Activated T-helper 1 cell treated with anti-CD3 and anti-CD28 coated beads, Interleukin-2, amount 50 U/mL, for 16 hours (primary cell): ENCODE measurements at places on chromosomes 2 and 18.

DNA sequence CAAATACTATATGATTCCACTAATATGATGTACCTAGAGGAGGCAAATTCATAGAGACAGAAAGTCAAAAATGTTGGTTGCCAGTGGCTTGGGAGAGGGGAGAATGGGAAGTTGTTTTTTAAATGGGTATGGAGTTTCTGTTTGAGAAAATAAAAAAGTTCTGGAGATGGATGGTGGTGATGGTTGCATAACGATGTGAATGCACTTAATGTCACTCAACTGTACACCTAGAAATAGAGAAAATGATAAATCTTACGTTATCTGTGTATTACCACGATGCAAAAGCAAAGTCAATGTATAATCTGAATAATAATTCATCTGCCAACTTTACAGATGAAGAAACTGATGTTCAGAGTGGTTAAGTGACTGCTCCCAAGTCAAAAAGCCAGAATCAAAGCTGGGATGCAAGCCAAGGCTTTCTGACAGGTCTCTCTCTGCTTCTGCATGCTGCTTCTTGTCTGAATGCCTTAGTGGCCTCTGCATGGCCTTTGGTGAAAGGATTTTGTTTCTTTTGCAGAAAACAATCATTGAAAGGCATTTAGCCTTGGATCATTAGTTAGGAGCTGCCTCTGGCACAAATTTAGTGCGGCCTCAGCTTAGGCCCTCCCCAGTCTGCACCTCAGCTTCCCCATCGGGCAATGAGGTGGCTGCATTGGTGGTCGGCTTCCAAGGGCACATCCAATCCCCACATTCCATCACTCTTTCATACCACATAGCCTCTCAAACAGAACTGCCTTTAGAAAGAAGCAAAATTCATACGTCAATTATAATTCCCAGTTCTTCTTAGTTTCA lies 46.5 kb upstream of the MYCN start:
- no peak for DNase-seq

GRCh38 chr18:62361288-62361687 lies 36.2 kb downstream of the TNFRSF11A start:
- DNase-seq = no peak

- DNase-seq = no peak
These were observed 99.7 kb upstream of the CELF4 start for GRCh38 chr18:37665346-37665745.

- DNase-seq = no peak
These were observed 584.8 kb downstream of the TSN start for GRCh38 chr2:122340246-122340645.

GRCh38 chr2:30038419-30038818 lies 108.4 kb upstream of the YPEL5 start:
- no peak for DNase-seq

GRCh38 chr2:60234274-60234986 lies 319.0 kb downstream of the BCL11A start:
- no peak for DNase-seq

GRCh38 chr2:121286506-121286905 lies 1.5 kb upstream of the TFCP2L1 start:
- DNase-seq = no peak

- no peak for DNase-seq
These were observed 1150.0 kb downstream of the RPIA start for GRCh38 chr2:89841476-89841840.

GRCh38 chr2:7292154-7292691 lies 375.0 kb downstream of the RNF144A start:
- no peak for DNase-seq

GRCh38 chr18:57802213-57803102 lies 657 bp downstream of the ATP8B1 start:
- DNase-seq = no peak

DNA sequence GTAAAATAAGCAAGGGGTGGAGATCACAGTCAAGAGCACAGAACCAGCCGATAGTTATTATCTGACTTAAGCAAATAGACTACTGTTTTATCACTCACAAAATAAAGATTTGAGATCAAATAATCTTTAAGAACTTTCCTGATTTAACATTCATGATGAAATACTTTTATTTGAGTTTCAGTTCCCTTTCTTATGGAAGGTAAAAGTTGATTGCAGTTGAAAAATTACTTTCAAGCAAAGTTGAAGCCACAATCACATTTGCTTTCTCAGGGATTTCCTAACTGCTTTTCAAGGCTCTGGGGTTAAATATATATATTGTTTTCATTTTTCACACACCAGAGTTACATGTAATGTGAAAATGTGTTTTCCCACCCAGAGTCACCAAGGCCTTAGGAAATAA lies 599.5 kb downstream of the KCNJ3 start:
- DNase-seq = no peak

DNA sequence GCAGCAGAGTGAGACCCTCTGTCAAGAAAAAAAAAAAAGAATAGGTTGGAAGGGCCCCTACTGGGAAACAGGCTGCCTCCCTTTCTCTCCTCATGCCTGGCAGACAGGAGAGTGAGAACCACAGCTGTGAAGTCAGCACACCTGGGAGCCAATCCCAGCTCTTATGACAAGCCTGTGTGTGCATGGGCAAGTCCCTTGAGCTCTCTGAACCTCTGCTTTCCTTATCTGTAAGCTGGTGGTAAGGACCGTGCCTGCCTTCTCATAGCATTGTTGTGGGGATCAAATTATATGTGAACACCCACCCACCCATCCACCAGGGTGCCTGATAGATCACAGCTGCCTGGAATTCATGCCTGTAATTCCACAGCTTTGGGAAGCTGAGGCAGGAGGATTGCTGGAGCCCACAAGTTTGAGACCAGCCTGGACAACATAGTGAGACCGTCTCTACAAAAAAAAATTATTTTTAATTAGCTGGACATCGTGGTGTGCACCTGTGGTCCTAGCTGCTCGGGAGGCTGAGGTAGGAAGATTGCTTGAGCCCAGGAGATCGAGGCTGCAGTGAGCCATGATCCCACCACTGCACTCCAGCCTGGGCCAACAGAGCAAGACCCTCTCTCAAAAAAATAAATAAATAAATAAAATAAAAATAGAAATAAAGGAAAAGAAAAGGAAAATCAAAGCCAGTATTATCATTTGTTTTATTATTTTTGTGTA lies 66.9 kb upstream of the MCFD2 start:
- DNase-seq = no peak

DNA sequence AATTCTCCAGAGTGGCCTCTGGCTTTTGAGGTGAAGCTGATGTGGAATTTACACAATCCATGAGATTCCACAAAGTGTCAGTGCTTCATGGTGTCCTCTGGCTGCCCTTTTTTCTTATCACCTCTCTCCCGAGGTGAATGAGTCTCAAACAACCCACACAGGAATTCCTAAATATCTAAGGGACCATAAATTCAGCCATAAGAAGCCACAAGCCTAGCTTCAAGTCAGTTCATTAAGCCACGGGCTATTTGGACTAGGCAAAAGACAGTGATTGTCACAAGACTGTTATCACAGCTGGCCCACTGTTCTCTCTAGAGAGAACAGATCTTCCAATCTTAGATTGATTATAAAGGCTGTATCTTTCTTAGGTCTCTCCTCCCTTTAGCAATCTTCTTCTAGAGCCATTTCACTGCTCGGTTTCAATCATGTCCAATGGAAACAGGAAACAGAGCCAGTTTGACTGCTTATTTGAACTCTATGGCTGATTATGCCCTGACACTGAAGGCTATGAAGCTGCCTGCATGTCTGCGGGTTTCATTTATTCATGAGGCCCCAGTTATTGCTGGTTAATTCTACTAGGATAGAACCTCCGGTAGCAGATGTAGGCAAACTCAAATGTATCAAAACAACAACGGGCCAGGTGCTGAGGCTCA lies 4.1 kb downstream of the NEMP2 start:
- no peak for DNase-seq

DNA sequence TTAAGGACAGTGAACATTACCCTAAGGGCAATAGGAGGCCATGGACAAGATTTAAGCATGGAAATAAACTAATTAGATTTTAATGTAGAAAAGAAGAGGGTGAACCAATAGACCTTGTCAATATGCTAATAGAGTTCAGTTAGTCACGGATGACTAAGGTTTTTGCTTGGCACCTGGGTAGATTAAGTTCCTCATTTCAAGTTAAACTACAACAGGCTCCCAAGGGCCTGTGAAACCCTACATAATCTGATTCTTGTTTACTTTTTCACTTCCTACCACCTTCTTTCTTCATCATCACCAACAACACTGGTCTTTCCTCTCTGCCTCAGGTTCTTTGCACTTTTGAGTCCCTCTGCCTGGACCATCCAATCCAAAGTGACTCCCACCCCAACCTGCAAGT lies 14.8 kb downstream of the SP110 start:
- DNase-seq = no peak

DNA sequence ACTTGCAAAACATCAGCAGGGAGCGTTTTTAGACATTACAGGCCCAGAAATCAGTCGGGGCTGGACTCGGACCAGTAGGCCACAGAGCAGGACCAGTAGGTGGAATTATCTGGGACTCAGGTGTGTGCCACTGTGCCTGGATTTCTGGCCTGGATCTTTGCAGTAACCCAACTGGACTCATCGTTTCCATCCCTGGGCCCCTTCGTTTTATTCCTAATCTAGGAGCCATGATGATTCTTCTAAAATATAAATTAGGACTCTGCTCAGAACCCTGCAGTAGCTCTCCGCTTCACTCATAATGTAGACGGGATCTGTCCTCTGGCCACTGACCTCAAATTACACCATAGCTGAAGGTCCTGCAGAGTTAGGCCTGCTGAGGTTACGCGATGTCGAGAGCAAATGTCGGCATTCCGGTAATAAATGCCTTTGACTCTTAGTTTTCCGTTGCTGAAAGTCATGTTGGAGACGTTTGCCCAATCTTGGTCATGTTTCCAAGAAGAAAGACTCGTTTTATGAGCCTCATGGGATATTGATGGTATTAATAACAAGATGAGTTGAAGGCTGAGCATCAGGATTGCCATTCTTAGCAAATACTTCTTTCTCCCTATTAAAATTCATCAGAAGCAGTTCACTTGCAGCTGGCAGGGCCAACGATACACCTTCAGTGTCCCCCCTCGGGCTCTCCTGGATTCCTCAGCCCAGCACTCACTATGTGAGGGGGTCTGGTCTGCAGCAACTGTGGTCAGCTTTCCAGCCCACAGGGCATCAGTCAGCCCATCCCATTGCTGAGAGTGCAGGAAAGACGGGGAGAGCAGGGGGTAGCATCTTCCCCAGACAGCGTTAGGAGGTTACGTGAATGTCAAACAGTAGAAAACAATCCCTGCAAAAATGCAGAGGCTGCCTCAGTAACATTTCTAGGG lies 39.9 kb upstream of the KLF11 start:
- no peak for DNase-seq

- no peak for DNase-seq
These were observed 23.3 kb upstream of the RMC1 start for GRCh38 chr18:23479829-23480505.

- no peak for DNase-seq
These were observed 177.1 kb upstream of the HAAO start for GRCh38 chr2:42969231-42970150.

GRCh38 chr2:240396623-240397541 lies 38.6 kb upstream of the GPC1 start:
- DNase-seq = no peak

GRCh38 chr2:29749041-29749440 lies 172.3 kb downstream of the ALK start:
- DNase-seq = no peak

GRCh38 chr2:122028371-122029100 lies 273.1 kb downstream of the TSN start:
- no peak for DNase-seq

DNA sequence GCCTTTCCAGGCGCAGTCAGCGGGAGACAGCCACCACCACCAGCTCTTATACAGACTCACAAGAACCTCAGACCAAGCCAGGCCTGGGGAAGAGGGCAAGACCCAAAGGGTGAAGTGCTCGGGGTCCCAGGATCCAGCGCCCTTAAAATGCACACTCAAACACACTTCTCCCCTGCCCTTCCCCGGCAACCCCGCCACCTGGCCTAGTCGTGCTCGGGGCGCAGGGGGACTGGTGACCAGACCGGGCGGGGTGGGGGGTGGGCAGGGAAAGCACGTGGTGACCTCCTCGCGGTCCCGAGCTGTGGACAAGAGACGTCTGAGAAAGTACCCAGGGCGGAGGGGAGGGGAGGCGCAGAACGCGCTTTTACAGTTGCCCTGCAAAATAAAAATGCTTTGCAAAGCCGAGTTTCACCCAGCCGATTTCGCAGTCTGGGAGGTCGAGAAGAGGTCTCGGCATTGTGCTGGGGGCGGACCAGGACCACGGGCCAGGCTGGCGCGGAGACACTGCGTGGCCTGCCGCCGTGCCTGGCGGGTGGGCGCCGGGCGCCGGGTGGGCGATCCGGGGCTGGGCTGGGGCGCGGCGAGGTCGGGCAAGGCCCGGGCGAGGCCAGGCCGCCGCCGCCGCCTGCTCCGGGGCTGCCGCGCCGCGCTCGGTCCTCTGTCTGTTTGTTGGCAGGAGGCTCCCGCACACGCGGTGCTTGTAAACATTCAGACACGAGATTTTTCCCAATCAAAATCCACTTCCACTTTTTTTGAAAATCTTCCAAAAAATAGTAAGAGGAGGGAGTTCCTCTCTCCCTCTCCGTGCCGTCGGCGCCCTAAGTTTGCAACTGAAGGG lies 2.0 kb downstream of the BCL11A start:
- DNase-seq = no peak

- no peak for DNase-seq
These were observed 32.1 kb upstream of the TTC39C start for GRCh38 chr18:23982155-23983079.

GRCh38 chr2:26614216-26615138 lies 26.7 kb downstream of the CIB4 start:
- no peak for DNase-seq

DNA sequence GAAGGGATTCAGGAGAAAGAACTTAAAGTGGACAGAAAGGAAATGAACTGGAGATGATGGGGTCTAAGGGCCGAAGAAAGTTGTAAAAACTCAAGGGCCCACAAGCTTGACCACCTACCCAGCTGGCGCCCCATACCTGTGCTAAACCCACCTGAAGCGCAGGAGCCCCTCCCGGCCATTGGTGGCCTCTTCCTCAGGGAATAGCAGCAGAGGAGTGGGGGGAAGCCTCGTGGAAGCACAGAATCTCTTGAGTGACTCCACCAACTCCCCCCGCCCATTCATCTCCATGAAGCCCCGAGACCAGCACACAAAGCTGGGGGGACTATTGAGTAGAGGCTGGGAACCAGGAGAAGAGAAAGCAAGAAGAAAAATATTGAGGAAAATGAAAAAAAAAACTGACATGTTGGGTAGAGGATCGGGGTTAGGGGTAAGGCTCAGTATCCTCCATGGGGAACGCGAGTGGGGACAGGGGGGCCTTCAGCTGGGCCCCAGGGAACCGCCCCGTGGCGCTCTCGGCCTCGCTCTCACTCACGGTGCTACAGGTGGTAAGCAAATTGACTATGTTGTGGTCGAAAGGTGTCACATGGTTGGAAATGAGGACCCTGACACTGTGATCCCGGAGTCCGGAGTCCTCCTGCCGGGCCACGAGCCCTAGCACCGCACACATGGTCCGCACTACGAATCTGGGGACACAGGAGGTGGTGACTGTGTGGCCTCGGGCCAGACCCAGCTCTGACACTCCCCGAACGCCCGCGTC lies 728 bp downstream of the AUP1 start:
- no peak for DNase-seq
